ENCODE measurements at places on chromosomes 7 and 10.
A peak's percentile ranks its signal among the peaks of the same experiment; 100 is the strongest.

- DNase-seq = no peak
Observed at GRCh38 chr7:80134536-80135308, at the start of gene GNAI1. Gene GNAI1 (plus strand): TSS chr7:80134831. CDS start chr7:80135161, 330 bp downstream.

GRCh38 chr7:92723205-92723604 is 113.2 kb downstream of the CDK6 start:
- DNase-seq = no peak

DNA sequence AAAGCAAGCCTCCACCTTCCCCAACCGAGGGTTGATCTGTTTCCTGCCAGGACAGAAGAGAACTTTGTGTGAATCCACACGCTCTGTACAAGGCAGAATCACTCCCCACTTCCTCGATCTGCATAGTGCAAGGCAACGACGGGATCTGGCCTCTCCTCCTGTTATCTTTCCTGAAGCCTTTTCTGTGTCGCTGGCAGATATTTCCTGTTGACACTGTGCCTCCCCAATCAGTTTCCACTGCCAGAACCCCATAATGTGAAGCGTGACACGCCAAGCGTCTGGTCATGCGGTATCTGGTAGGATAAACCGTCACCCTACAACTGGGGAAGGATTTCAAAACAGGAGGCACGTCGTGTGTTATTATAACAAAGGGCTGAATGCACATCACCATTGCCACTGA is 57.2 kb downstream of the FAM171A1 start:
- DNase-seq = no peak

- DNase-seq = peak; percentile 85
Observed at GRCh38 chr7:6443372-6443941, 4.3 kb downstream of the DAGLB start.

GRCh38 chr7:29190349-29191045 is 4.1 kb upstream of the CHN2 start:
- DNase-seq = no peak

- DNase-seq = no peak
Observed at GRCh38 chr7:36509962-36510361, 120.3 kb downstream of the ANLN start.

DNA sequence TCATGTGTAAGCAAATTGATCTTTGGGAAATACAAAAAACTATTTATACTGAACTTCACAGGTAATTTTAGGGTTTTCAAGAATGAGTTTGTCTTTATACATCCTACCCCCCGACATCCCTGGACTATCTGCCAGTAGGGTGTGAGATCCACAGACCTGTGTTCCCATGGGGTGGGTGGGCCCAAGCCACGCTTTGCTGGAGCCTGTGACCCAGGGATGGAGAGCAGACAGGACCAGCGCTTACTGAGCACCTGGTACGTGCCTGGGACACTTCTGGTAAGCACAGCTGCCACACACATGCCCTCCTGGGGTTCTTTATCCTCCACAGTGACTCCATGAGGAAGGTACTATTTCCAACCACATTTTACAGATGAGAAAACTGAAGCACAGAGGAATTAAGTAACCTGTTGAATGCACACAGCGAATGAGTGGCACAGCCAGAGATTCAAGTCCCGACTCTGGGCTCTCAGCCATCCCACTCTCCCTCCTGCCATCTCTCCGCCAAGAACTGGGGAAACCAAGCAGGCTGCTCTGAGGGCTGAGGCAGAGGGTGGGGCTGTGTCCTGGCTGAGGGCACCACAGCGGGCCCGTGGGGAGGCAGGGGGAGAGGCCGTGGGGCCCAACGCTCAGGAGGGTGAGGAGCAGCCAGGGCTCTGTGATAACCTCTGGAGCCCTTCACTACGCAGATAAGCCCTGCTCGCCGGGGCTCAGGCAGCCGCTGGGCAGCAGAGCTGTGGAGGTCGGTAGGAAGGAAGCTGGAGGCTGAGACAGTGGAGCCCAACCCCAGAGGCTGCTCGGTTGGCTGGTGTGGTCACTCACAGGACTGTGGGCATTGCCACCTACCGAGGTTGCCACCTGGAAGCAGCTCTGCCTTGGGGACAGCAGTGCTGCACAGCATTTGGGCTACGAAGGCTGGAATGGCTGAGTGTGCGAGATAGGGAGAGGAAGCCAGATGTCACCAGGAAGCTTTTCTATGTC is 124.2 kb downstream of the ARHGAP22 start:
- DNase-seq = no peak

DNA sequence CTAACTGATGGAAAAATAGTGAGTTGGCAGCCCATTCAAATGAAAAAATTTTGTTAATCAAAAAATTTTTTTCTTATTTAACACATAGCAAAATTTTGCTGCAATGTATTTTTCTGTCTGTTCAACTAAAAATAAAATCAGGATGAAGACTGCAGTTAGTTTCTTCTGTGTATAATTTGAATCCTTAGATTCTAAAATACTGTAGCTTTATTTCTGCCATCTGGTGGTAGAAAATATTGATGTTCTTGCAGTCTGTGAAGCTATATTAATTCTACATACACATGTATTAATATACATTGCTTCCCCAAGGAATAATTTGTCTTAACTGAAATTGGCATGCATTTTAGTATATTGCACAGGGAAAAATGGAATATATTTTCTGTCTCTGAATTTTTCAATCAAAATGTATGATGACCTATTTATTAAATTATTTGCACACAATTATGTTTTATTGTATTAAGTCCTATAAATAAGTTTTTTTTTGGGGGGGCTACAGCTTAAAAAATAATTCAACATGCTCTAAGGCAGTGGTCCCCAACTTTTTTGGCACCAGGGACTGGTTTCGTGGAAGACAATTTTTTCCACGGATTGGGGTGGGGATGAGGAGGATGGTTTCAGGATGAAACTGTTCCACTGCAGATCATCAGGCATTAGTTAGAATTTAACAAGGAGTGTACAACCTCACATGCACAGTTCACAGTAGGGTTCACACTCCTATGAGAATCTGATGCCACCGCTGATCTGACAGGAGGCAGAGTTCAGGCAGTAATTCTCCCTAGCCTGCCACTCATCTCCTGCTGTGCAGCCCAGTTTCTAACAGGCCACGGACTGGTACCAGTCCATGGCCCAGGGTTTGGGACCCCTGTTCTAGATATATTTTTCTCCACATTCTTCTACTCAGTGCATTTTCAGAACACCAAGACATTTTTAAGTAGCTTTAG is 119.4 kb downstream of the GNAT3 start:
- DNase-seq = no peak

DNA sequence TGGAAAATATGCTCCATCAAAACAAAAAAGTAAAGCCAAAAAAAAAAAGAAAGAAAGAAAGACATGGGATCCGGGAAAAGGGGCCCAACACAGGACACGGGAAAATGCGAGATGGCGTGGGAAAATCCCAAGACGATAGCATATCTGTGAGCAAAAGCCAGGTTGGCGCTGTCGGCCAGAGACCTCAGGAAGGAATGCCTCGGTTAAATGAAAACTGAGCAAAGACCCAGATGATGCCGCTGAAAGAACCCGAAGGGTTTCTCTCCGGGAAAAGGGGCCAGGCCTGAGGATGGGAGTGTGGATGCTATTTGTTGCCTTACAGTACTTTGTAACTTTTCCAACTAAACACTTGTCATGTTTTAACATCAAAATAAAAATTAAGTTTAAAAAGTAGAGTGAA is 49.5 kb upstream of the PPP2R2D start:
- no peak for DNase-seq

- no peak for DNase-seq
Observed at GRCh38 chr10:14087566-14087965, 243.2 kb downstream of the FRMD4A start.

DNA sequence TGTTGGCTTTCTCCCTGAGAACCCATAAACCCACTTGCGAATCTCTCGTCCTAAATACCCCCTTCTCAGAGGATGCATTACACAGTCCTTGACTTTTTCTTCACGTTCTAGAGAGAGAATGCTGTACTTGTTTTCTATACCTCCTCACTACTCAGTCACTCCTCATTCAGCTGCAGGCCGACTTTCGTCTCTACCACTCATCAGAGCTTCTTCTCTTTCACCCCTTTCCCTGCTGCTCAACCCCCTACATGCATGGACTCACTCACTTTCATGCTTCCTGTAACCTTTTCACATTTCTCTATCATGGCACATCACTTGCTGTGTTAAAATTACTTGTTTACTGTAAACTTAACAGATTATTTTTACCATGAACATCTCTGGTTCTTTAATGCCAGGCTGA is 19.8 kb downstream of the MDFIC start:
- no peak for DNase-seq

GRCh38 chr7:15041226-15041625 is 138.7 kb upstream of the DGKB start:
- DNase-seq = no peak

- no peak for DNase-seq
Observed at GRCh38 chr10:80555415-80555814, 17.7 kb downstream of the SH2D4B start.

DNA sequence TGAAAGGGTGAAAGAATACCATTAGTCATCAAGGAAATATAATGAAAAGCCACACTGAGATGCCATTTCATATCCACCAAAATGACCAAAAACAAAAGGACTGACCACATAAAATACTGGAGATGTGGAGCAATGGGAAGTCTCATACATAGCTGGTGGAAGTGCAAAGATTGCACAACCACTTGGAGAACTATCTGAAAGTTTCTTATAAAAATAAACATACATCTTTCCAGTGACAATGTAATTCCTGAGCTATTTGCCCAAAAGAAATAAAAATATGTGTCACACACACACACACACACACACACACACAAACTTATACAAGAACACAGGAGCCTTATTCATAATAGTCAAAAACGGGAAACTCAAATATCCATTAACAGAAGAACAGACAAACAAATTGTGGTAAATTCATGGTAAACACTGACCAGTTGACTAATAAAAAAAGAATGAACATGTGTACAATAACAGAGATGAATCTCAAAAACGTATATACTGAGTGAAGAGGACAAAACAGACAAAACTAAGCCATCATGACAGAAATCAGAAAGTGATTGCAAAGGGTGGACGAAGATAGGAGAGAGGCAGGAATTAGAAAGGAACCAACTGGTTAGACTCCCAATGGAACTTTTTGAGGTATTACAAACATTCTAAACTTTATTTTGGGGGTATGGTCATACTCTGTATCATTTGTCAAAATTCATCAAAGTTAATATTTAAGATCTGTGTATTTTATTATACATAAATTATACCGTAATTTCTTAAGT is 21.5 kb downstream of the WASL start:
- DNase-seq = peak; percentile 89

DNA sequence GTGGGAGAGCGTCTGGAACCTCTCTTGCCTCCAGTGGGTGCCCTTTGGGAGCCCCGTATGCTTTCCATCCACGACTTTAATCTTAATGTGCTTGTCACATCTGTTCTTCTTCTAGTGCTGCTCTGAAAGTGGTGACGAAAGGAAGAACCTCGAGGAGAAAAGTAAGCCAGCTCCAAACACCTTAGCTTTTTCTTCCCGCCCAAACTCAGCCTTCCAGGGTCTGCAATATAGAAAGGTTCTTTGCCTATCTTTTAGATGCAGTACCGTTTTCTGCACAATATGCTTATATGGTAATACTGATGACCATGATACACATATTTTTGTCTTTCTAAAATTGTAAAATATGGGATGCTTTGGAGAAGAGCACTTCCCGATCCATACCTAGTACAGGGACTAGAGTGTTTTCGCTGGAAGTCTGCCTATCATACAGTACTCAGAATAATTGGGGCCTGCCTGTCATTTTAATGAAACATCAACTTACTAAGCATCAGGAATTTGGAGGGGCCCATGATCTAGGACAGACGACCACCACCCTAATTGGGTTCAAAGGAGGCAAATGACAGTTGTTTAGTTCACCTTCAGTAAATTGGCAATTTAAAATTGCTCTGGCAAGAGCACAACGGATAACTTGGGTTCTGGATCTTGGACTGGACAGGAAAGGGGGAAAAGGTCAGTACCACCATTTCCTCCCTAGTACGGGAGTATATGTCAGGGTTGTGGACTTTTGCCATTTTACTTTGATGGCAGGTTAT is 884 bp downstream of the RINT1 start:
- DNase-seq = no peak

GRCh38 chr10:97336942-97337831 is 2.7 kb upstream of the FRAT2 start:
- DNase-seq = no peak

DNA sequence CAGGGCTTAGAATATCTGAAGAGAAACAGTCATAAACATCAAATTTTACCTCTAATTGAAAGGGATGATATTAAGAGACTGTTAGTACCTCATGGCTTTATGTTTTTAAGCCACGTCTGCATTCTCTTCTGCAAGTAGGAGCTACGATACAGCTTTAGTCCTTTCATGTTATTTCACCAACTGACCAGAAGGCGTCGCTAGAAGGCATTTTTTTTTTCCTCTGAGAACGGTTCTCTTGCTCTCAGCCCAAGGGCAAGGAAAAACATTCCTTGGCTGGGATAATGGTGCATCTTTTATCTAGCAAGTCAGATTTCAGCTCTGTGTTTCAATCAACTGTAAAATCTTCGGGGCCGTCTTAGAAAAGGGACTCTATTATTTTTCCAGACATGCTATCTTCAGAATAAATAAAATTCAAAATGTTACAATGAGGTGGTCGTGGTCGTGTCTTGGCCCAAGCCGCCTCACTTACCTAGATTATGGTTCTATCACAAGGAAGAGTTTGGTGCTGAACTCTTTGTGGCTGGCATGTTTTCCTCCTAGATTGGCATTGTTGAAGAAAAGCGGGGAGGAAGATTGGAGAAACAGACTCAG is 41.6 kb upstream of the LYZL2 start:
- peak; percentile 36 for DNase-seq

- DNase-seq = no peak
Observed at GRCh38 chr10:78327778-78328591, 294.3 kb downstream of the RPS24 start.

DNA sequence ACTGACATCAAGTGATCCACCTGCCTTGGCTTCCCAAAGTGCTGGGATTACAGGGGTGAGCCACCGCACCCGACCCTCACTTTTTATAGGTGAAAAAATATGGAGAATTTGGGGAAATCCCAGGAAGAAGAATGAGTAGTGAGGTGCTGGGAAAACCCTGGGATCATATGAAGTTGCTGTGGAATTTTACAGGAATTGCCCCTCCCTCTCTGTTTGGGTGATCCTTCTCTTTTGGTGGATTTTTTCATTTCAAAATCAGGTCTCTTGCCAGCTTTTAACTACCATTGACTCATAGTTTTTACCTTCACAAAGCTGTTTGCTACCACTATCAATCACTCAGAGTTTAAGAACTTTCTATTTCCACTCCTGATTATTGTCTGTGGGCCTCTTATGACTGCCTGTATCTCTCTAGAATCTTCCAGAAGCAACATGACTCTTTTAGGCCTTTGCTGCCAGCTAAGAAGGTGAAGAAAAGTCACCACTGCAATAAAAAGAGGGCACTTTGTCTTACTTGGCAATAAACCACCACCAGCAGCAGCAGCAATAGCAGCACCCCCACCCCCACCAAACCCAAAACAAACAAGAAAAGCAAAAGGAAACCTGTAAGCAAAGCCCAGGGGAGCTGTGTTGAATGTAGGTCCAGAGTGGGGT is 4.0 kb upstream of the GIMAP8 start:
- DNase-seq = no peak

- no peak for DNase-seq
Observed at GRCh38 chr7:151838861-151839381, 38.0 kb downstream of the PRKAG2 start.

- DNase-seq = no peak
Observed at GRCh38 chr7:158582089-158582456, 5.5 kb downstream of the PTPRN2 start.

GRCh38 chr7:157905651-157906461 is 569.1 kb downstream of the DNAJB6 start:
- no peak for DNase-seq

GRCh38 chr10:43311794-43312193 is 44.9 kb upstream of the RASGEF1A start:
- no peak for DNase-seq

- DNase-seq = no peak
Observed at GRCh38 chr7:95493247-95493646, 7.5 kb downstream of the ASB4 start.

All from GM04503 (cell line).